ENCODE measurements at places on chromosomes 5 and 9. TPM values are rescaled to one million over a fixed set of nuclear protein-coding genes. Genes with fewer than 3 reads are reported as not detected.

DNA sequence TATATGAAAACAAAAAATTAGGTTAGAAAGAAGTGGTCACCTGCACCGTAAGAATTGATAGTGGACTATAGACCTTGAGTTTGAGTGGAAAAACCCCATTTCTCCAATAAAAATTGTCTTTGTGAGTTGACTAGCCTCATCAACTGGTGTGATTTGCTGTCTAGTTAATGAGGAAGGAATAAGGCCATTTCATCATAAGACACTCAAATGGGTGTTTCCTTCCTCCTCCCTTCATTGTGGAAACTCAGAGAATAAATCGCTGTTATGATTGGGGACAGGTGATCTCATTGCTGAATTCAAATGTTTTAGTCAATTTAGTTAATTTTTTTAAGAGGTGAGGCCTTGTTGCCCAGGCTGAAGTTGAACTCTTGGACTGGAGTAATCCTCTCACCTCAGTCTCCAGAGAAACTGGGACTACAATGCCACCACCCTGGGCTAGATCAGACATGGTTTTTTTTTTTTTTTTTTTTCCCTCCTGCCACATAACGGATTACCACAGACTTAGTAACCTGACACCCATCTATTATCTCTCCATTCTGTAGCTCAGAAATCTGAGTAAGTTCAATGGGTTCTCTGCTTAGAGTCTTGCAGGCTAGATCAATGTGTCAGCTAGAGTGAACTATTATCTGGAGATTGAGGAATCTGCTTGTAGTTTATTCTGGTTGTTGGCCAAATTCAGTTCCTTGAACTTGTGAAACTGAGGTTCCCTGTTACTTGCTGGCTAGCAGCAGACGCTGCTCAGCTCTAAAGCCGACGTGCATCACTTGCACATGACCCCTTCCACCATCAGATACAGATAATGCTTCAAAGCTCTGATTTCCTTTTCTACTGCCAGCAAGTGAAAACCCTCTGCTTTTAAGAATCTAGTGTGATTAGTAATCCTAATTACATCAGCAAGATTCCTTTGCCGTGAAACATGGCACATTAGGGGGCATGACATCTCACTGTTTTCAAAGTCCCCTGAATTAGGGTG lies 663.8 kb upstream of the CDH9 start:
- no peaks in the 10 kb centered on the region for H3K27me3 ChIP-seq
- no peaks in the 10 kb centered on the region for H3K36me3 ChIP-seq
- no peaks in the 10 kb centered on the region for H3K4me1 ChIP-seq
- no peak overlapping the region for H3K27ac ChIP-seq
- H3K4me3 ChIP-seq = no peak overlapping the region

DNA sequence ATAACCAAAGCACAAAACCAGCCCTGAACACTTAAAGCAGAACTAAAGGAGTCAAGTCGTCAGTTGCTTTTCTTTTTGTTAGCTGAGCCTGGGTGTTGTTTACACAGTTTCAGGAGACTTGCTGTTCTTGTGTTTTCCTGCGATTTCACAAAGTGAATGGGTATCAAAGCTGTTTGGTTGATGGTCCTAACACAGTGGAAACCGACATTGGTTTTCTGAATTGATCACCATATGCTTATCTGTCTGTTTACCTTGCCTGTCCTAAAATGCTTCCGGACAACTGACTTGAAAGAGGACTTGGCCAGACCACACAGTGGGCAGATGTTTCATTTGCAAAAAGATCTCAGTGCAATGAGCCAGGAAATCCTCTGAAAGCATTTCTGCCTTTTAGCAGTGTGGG lies 676.4 kb downstream of the PRELID2 start:
- H3K27me3 ChIP-seq = no peaks in the 10 kb centered on the region
- no peak overlapping the region for H3K4me3 ChIP-seq
- H3K4me1 ChIP-seq = no peaks in the 10 kb centered on the region

ACER2 gene
- 6.9 TPM for total RNA-seq

OR1J4 gene
- not detected for total RNA-seq

DNA sequence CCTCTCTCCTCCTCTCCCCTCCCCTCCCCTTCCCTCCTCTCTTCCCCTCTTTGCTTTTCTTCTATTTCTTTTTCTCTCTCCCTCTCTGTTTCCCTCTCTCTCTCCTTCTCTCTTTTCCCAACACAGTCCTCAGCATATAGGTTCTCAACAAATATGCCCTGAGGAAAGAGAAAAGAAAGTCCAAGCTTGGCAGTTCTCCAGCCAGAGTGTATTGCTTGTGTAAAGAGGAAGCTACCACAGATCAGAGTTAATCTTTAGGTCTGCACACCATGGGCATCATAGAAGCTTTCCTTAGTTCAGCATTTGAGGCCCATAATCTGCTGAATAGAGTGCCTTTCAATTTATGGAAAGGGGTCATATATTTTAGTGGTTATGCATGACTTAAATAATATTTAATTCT lies 382.8 kb upstream of the WWC1 start:
- no peaks in the 10 kb centered on the region for H3K27me3 ChIP-seq
- no peaks in the 10 kb centered on the region for H3K36me3 ChIP-seq
- no peak overlapping the region for H3K27ac ChIP-seq
- no peaks in the 10 kb centered on the region for H3K4me1 ChIP-seq
- H3K4me3 ChIP-seq = no peak overlapping the region
- no peak for DNase-seq

- H3K4me1 ChIP-seq = peaks cover 23% of the 10 kb centered on the region
- H3K36me3 ChIP-seq = no peaks in the 10 kb centered on the region
- no peak overlapping the region for H3K27ac ChIP-seq
- H3K4me3 ChIP-seq = no peak overlapping the region
These were observed 56.9 kb upstream of the GGTA1 start for GRCh38 chr9:121556580-121556979.

DNA sequence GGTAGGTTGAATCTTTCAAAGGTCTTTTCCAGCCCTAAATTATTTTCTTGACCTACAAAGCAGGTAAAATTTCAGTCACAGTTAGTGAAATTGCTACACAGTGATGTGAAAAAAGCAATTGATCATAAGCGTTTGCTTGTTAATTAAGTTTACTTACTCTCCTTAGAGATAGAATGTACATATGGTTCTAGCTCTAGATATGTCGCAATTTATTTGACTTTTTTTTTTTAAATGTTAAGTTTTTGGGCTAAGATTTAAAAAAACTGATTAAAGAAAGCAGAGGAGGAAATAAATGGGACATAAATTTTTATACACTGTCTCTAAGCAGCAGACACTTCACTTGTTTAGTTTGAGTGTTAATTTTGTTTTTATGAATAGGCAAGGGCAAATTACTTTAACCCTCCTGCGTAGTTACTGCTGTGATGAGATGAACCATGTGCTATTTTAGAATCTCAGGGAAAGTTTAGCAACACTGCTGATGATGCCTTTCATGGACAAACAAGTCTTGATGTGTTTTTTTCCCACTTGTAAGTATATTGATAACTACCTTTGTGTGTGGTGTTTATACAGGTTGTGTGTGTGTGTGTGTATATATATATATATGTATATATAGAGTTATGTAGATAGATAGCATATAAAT lies 38.3 kb upstream of the FAM120AOS start:
- no peaks in the 10 kb centered on the region for H3K27me3 ChIP-seq
- no peak overlapping the region for H3K4me3 ChIP-seq
- H3K27ac ChIP-seq = no peak overlapping the region
- no peak for DNase-seq
- peaks cover 23% of the 10 kb centered on the region for H3K4me1 ChIP-seq

GRCh38 chr5:173884402-173885053 lies 3.6 kb upstream of the CPEB4 start:
- H3K27ac ChIP-seq = peak overlapping the region; percentile 4
- no peak overlapping the region for H3K4me3 ChIP-seq
- H3K4me1 ChIP-seq = peaks cover 30% of the 10 kb centered on the region
- no peaks in the 10 kb centered on the region for H3K27me3 ChIP-seq
- no peaks in the 10 kb centered on the region for H3K36me3 ChIP-seq

DNA sequence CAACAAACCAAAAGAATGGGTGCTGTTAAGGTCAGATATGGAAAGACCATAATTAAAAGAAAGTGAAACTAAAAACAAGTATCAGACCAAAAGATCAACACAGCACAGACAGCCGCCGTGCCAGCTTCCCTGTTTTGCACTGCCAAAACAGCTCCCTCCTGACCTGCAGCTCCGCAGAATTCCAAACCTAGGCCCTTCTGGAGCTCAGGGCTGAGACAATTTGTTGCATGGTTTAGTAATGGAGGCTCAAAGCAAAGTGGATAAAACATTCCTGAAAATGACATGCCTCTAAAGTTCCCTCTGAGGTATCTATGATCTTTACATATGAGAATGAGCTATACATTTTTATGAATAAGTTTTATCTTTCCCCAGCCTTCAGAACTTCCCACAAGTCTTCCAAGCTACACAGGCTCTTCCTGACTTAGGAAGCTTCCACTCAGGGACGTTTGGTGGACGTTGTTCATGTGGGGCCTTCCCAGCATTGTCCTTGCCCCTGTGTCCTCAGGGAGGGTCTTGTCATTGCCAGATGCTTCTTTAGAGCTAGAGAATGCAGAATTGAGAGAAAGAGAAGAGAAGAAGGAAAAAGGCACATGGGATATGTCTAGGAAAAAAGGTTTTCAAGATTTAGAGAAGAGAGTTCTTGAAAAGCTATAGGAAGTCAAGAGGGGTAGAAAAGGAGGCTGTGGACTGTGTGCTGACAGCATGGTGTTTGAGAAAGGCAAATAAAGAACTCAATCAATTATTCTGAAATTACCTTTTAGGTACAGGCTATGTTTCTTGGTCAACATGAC lies 28.4 kb upstream of the SSBP2 start:
- no peak for DNase-seq
- no peaks in the 10 kb centered on the region for H3K27me3 ChIP-seq
- H3K4me1 ChIP-seq = peaks cover 17% of the 10 kb centered on the region
- peak overlapping the region; percentile 81 for H3K27ac ChIP-seq

DNA sequence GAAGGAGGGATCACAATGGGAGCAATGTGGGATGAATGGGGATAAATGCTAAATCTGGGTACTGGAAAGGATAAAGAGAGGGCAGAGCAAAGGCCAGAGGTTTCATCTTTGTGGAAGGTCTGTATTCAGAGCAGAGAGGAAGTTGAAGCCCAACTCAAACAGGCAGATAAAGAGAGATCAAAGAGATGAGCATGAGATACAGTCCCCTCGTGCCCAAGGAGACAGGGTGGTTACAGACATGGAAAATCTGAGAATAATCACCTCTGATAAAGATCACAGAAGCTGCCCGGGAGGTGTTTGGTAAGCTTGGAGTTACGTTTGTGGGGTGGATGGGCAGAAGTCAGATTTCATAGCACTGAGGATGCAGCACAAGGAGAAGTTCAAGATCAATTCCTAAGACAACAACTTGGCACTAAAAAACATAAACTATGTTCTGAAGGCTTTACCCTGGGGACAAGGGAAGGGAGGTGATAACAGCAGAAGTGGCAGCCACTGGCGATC lies 459 bp upstream of the ERAP2 start:
- no peaks in the 10 kb centered on the region for H3K36me3 ChIP-seq
- DNase-seq = no peak
- peak overlapping the region; percentile 78 for H3K27ac ChIP-seq

- DNase-seq = no peak
- peaks cover 9% of the 10 kb centered on the region for H3K4me1 ChIP-seq
- H3K27me3 ChIP-seq = no peaks in the 10 kb centered on the region
- no peak overlapping the region for H3K4me3 ChIP-seq
- peaks cover 5% of the 10 kb centered on the region for H3K36me3 ChIP-seq
- peak overlapping the region; percentile 9 for H3K27ac ChIP-seq
These were observed 4.8 kb upstream of the TTC23L start for GRCh38 chr5:34833976-34834793.

DNA sequence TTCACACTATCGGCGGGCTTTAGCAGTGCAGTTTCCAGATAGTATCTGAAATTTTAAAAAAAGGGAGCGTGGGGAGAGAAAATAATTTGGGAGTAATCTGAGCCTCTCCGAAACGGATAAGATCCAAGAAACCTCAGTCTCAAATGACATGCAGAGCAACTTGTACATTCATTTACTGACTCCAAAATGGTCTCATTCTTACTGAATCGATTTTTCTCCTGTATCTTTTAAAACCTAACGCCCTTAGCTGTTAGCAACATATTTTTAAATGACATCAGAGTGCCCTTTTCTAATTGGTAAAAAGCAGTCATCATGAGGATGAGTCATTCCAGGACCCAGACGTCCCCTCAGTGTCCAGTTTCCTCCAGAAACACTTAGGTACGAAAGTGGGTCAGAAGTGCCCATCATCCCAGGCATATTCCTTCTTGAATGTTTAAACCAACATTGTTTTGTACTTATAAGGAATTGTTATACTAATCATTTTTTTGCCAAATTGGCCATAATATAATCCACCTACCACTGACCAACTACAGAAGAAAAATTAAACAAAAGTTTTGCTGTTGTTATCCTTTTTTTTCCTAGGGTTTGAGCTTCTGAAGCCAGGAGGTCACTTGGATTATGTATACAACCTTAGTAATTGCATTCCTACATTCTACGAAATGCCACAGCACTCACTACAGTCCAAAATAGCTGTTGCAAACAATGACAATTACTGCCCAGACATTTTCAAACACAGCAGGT lies 354.4 kb downstream of the ADAMTS6 start:
- no peak overlapping the region for H3K4me3 ChIP-seq
- H3K27ac ChIP-seq = no peak overlapping the region
- no peaks in the 10 kb centered on the region for H3K27me3 ChIP-seq
- peaks cover 5% of the 10 kb centered on the region for H3K4me1 ChIP-seq
